Psoas muscle (tissue), 8 donors: ENCODE measurements at places on chromosomes 7 and 10. TPM values are rescaled to one million over a fixed set of nuclear protein-coding genes. Genes with fewer than 3 reads are reported as not detected.

- no peak overlapping the region for H3K27ac ChIP-seq
- peaks cover 40% of the 10 kb centered on the region for H3K4me1 ChIP-seq
- H3K4me3 ChIP-seq: no peak overlapping the region
- no peaks in the 10 kb centered on the region for H3K36me3 ChIP-seq
- H3K27me3 ChIP-seq: no peaks in the 10 kb centered on the region
- no peak for DNase-seq
Measured at GRCh38 chr10:48364659-48365405, 58.4 kb downstream of the MAPK8 start.

Gene CFAP70
- 0.47 TPM for total RNA-seq

DNA sequence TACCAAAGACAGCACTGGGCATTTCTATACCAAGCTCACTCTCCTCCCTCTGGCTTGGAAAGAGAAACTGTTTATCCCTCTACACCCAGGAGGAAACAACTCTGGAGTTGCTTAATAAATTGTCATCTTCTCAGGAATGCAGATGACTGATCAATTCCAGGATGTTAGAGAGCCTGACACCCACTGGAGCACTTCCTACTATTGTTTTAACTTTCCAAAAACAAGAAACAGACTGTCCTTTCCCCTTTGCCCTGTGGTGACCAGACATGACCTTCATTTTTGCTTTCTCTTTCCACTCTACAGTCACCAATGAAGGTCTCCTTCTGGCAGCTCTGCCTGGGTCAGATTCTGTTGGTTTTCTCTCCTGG lies 19.6 kb downstream of the GIMAP4 start:
- H3K27ac ChIP-seq: peak overlapping the region; percentile 67
- H3K4me1 ChIP-seq: no peaks in the 10 kb centered on the region
- no peaks in the 10 kb centered on the region for H3K27me3 ChIP-seq
- no peak overlapping the region for H3K4me3 ChIP-seq
- DNase-seq: no peak

GRCh38 chr7:86328801-86329433 lies 314.8 kb upstream of the GRM3 start:
- no peak for DNase-seq
- H3K36me3 ChIP-seq: no peaks in the 10 kb centered on the region
- no peak overlapping the region for H3K4me3 ChIP-seq
- no peak overlapping the region for H3K27ac ChIP-seq
- no peaks in the 10 kb centered on the region for H3K27me3 ChIP-seq

DNA sequence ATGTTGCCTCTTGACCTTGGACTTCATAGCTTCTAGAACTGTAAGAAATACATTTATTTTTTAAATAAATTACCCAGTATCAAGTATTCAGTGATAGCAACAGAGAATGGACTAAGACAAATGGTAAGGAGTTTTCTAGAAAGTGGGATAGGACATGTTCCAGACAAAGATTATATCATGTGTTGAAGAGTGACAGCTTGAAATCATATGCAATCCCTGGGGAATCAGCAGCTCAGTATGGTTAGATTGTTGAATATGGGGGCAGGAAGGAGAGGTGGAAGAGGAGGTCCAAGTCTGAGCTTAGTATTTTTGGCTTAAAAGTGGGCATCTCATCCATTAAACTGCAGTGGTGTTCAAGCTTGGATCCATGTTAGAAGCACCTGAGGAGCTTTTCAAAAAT lies 74.1 kb downstream of the ENTPD1 start:
- H3K36me3 ChIP-seq: no peaks in the 10 kb centered on the region
- DNase-seq: no peak
- no peak overlapping the region for H3K27ac ChIP-seq
- no peaks in the 10 kb centered on the region for H3K4me1 ChIP-seq
- no peak overlapping the region for H3K4me3 ChIP-seq
- H3K27me3 ChIP-seq: no peaks in the 10 kb centered on the region

Gene NEUROG3
- not detected for total RNA-seq

GRCh38 chr7:95297041-95297440 lies 27.3 kb downstream of the PON1 start:
- no peak for DNase-seq
- H3K36me3 ChIP-seq: no peaks in the 10 kb centered on the region
- no peaks in the 10 kb centered on the region for H3K4me1 ChIP-seq
- no peak overlapping the region for H3K27ac ChIP-seq
- no peaks in the 10 kb centered on the region for H3K27me3 ChIP-seq

GRCh38 chr10:118565301-118566075 lies 30.0 kb downstream of the PRLHR start:
- no peaks in the 10 kb centered on the region for H3K4me1 ChIP-seq
- DNase-seq: no peak
- no peaks in the 10 kb centered on the region for H3K36me3 ChIP-seq
- no peak overlapping the region for H3K4me3 ChIP-seq
- no peak overlapping the region for H3K27ac ChIP-seq

DNA sequence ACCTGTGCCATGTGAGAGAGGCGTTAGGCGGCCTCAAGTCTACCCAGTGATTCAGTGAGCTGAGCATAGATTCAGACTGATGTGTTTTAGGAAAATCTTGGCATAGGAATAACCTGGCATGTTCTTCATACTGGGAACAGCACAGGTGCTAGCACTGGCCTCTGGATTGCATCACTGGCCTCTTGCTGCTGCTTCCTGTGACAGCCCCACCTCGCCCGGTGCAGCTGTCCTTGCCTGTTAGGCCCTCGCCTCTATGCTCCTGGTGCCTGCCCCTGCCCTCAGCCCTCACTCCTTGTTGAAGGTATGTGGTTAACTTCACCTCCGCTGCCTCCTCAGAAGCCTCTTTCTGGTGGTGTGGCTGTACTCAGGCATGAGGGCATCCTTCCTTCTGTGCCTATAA lies 46.2 kb downstream of the BLNK start:
- no peaks in the 10 kb centered on the region for H3K36me3 ChIP-seq
- no peak overlapping the region for H3K27ac ChIP-seq
- H3K4me3 ChIP-seq: no peak overlapping the region
- DNase-seq: peak; percentile 40

Gene GIMAP1
- total RNA-seq: 2.4 TPM

Gene CCDC126
- total RNA-seq: 13.4 TPM

DNA sequence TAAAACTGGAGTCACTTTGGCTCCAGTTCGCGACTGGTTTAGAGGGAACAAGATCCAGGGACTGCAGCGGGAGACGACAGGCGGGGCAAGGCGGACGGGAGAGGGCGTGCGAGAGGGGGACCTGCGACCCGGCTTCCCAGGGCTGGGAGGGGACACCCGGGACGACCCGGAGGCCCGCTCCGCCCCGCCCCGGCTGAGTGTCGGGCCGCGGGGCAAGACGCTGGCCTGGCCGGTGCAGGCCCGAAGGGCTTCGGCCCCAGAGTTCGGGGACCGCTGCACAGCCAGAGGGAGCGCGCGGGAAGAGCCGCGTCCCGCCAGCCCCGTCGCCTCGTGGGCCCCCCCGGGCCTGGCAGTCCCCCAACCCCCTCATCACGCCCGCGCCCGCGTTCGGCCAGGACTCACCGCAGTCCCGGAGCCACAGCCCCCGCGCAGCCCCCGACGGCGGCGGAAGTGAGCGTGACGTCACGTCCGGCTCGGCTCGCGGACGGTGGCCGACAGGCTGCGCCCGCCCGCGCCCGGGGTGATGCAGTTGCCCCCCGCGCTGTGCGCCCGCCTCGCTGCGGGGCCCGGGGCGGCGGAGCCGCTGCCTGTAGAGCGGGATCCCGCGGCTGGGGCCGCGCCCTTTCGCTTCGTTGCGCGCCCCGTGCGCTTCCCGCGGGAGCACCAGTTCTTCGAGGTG lies at the start of the genes TUBGCP2 and ZNF511:
Gene TUBGCP2, minus strand, starts transcription at position 452 of the 679 bp plus-strand sequence. CDS start 5,931 bp downstream, outside the sequence.
Gene ZNF511, plus strand, starts transcription at position 494 of the 679 bp plus-strand sequence. Its CDS starts 30 bp downstream, at position 524.
- peak; percentile 91 for DNase-seq
- peak within 1 kb of the TSS; percentile 97 for H3K4me3 ChIP-seq
- H3K27ac ChIP-seq: peak within 1 kb of the TSS; percentile 99
- no peaks in the 10 kb centered on the region for H3K36me3 ChIP-seq

Gene HOXA4
- total RNA-seq: 8.1 TPM

DNA sequence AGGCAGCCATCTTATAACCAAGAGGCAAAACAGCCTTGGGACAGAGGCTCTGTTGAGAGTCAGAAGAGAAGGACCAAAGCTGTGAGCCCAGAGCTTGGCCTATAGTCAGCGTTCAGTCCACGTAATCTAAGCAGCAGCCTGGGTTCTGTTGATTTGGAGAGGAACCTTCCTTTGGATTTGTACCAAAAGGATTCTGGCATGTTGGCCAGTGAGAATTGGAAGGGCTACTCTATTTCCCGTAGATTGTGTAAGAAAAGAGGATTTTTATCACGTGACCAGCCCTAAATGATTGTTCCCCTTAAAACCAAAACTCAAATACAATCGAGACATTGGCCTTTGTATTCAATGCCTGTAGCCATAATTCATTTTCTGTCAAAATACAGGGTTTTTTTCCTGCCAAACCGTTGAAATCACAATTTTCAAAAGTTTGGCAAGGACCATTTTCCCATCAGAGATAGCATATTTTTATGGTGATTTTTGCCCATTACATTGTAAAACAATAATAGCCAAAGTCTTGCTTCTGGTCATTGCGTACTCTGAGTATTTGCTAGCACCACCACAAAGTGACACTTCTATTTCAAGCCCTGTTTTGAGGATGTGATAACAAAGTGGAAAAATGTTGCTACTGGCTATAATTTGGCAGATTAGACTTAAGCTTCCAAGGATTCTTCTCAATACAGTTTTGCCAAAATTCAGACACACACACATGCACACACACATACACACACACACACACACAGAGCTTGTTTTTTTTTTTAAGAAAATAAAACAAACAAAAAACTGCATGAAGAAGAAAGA lies 23.1 kb upstream of the BMPER start:
- H3K27me3 ChIP-seq: no peaks in the 10 kb centered on the region
- no peaks in the 10 kb centered on the region for H3K4me1 ChIP-seq
- peak; percentile 61 for DNase-seq
- no peaks in the 10 kb centered on the region for H3K36me3 ChIP-seq
- no peak overlapping the region for H3K4me3 ChIP-seq

- DNase-seq: no peak
- H3K27me3 ChIP-seq: no peaks in the 10 kb centered on the region
- peaks cover 64% of the 10 kb centered on the region for H3K4me1 ChIP-seq
- peak overlapping the region; percentile 54 for H3K27ac ChIP-seq
- no peaks in the 10 kb centered on the region for H3K36me3 ChIP-seq
- no peak overlapping the region for H3K4me3 ChIP-seq
Measured at GRCh38 chr7:6256109-6256483, 16.3 kb downstream of the CYTH3 start.

GRCh38 chr7:25758559-25758958 lies 393.4 kb upstream of the NFE2L3 start:
- peak overlapping the region; percentile 33 for H3K27ac ChIP-seq
- H3K4me3 ChIP-seq: no peak overlapping the region
- no peak for DNase-seq
- H3K4me1 ChIP-seq: peaks cover 63% of the 10 kb centered on the region

DNA sequence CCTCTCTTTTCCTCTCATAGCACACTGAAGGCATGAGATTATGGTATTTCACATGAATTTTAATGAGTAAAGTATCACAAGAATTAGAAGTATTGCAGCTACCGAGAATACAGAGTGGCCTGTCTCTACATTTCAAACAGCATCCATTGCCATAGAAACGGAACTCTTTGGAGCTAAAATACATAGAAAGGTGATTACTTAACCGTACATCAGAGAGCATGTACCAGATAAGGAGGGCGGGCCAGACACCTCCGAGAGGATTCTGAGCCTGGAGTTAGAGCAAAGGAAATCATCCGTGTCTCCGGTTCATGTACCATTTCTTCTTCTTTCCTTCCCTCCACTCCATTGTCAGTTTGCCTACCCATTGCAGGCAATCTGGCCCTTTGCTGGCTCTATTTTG lies 196.7 kb downstream of the KLF6 start:
- H3K4me1 ChIP-seq: no peaks in the 10 kb centered on the region
- no peaks in the 10 kb centered on the region for H3K27me3 ChIP-seq
- no peak for DNase-seq

Gene TMEM120A
- 70.1 TPM for total RNA-seq

Gene POLR2J2
- 5.0 TPM for total RNA-seq

DNA sequence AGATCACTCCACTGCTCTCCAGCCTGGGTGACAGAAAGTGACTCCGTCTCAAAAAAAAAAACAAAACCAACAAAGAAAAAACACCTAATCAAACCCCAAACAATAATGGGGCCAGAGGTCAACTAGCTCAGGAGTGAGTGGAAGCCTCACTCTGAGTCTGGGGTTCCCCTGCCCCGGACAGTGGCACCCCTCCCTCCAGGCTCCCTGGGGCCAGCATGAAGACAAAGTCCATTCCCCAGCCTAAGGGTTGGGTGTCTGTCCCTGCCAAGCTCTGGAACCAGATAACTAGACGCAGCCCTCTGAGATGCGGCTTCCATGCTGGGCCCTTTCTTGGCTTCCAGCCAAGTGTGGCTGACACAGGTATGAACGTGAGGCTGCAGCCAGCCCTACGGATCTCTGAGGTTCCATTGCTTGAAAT lies 1.7 kb upstream of the FUOM start:
- peaks cover 4% of the 10 kb centered on the region for H3K4me1 ChIP-seq
- no peak overlapping the region for H3K27ac ChIP-seq
- H3K27me3 ChIP-seq: no peaks in the 10 kb centered on the region
- H3K4me3 ChIP-seq: no peak overlapping the region
- H3K36me3 ChIP-seq: peaks cover 29% of the 10 kb centered on the region

DNA sequence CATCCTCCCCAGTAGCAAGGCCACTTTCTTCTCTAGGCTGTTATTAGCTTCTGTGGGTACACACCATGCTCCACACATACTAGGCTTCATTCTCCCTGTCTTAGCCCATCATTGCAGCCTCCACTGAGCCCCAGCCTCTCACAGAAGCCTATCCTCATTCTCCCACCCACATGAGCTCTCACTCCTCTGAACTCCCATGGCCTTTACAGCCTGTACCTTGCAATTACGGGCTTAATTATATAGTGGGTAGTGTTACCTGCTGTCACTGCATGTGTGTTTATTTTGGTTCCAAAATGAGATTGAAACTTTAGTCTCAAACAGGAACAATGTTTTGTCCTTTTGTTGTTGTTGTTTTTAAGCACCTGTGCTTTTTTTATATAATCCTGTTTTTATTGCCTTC lies 460.0 kb downstream of the KCNMA1 start:
- peaks cover 17% of the 10 kb centered on the region for H3K4me1 ChIP-seq
- DNase-seq: no peak
- no peaks in the 10 kb centered on the region for H3K27me3 ChIP-seq
- H3K27ac ChIP-seq: no peak overlapping the region
- no peak overlapping the region for H3K4me3 ChIP-seq

Gene SPDYE16
- total RNA-seq: 0.44 TPM

Gene SLC26A4
- 0.34 TPM for total RNA-seq
